NCI-H1417 treated with DMSO at 0.1 percent for 48 hours (cell line): ENCODE measurements at places on chromosomes 11 and 22.

GRCh38 chr11:57620467-57620866 lies 23.0 kb downstream of the SERPING1 start:
- no peak for DNase-seq

DNA sequence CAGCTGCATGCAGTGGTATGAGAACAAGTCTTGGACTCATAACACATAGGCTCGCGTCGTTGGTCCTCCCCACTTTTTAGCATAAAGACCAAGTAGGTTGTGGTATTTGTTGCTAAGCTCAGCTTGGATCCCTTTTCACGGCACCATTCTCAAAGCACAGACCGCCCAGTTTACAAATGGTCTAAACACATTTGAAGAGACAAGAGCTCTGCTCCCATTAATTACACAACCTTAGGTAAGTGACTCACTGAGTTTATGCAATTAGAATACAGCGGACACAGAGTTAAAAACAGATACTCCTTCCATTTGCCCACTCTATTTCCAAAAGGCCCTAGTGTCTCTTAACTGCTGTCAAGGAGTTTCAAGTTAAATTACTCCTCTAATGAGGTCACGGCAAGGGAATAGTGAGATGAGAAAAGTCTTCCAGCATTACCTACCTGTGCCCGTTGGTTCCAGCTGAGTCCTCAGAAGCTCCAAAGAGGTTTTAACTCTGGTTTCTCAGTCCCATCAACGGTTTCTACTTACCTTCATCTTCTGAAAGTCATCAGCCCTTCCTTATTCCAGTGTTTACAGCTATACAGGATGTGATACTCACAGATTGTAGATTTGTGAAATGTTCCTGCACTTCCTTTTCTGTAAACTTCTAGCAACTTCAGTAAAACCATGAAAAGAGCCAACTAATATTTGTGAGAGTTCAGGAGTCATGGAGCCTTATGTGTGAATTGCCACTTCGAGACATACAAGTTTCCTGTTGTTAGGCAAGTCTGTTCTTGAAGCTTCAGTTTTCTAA lies at the start of gene MS4A6A:
Gene MS4A6A (minus strand): TSS at position 543 of the 790 bp plus-strand sequence. CDS start 1,356 bp downstream, outside the sequence.
- no peak for DNase-seq

DNA sequence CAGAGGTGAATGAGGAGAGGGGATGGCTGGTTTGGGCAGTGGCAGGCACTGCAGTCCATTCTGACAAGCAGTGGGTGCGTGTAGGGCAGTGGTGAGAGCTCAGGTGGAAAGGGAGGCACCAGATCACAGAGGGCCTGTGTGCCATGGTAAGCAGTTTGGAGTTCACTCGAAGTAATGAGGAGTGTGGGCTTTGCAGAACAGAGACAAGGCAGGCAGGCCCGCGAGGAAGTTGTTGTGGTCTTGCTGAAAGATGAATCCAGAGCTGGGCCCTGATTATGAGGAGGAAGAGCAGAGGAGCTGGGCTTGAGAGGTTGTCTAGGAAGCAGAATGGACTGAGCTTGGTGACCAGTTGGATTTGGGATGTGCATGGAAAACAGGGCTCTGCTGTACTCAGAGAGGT lies 1.6 kb upstream of the DNAJB13 start:
- no peak for DNase-seq

- no peak for DNase-seq
These were observed 43.3 kb downstream of the ENDOD1 start for GRCh38 chr11:95132956-95133355.

DNA sequence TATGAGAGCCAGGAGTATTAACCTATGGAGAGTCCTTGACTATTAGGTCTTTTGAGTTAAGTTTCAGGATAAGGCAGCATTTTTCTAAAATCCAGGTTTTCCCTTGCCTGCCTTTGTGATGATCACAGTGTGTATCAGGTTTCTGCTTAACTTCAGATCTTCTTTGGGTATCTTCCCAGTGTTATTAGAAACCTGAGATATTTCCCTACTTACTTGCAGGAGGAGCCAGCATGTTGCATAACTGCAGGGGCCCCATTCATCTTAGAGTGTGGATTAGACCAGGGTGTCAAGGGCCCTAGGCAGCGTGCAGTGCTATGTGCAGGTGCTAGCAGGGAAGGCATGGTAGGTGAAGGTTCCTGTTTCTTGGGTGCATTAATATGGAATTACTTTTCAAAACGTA lies 69.5 kb downstream of the ZNRF3 start:
- no peak for DNase-seq

- no peak for DNase-seq
These were observed 9.5 kb downstream of the IRF7 start for GRCh38 chr11:606245-606644.

- DNase-seq, result no peak
These were observed 23.6 kb downstream of the DUSP8 start for GRCh38 chr11:1548221-1549070.

DNA sequence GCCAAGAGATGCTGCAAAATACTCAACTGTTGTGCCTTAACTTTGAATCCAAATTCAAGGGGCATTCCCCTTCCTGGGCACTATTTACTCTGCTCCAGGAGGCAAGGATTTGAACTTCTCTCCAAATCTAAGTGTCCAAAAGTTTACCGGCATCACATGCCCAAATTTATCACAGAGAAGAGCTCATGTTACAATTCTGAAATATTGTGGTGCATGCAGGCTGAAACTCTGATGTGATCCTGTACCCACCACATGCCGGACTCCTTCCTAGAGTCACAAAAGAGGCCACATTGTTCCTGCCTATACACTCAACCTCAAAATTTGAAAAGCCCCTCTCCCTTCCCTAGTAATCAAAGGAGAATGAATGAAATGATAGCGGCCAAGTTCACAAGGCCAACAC lies 1.3 kb downstream of the TRAF6 start:
- no peak for DNase-seq
